Mammary microvascular endothelial cell (primary cell): ENCODE measurements at places on chromosomes 16 and 17. TPM values are rescaled to one million over a fixed set of nuclear protein-coding genes. Genes with fewer than 3 reads are reported as not detected.

SEPTIN1 gene
- not detected in 2 replicates for total RNA-seq

NOS2 gene
- 0.05 and 0.07 TPM in 2 replicates for total RNA-seq

CACNG5 gene
- total RNA-seq = not detected in 2 replicates

CES1 gene
- total RNA-seq = not detected in 2 replicates

CREBBP gene
- total RNA-seq = 14.2 and 15.1 TPM in 2 replicates

PHKB gene
- total RNA-seq = 35.8 and 37.8 TPM in 2 replicates

SULT1A3 gene
- 9.0 and 26.8 TPM in 2 replicates for total RNA-seq

MT1M gene
- 4.3 and 13.9 TPM in 2 replicates for total RNA-seq

EVI2B gene
- 5.8 and 7.1 TPM in 2 replicates for total RNA-seq

GAS2L2 gene
- total RNA-seq = not detected in 2 replicates

AHSP gene
- total RNA-seq = not detected in 2 replicates

ACAP1 gene
- total RNA-seq = 0.07 TPM in 1 of 2 replicates, not detected in the other

CTRB2 gene
- total RNA-seq = not detected in 2 replicates

CCDC182 gene
- total RNA-seq = not detected in 2 replicates

NOTUM gene
- not detected in 2 replicates for total RNA-seq

PTX4 gene
- 0.20 TPM in 1 of 2 replicates, not detected in the other for total RNA-seq

HBQ1 gene
- not detected in 2 replicates for total RNA-seq

ELMO3 gene
- 0.60 and 0.98 TPM in 2 replicates for total RNA-seq

MPHOSPH6 gene
- 48.8 and 52.7 TPM in 2 replicates for total RNA-seq

FBXW10B gene
- 0.15 and 0.27 TPM in 2 replicates for total RNA-seq

PYDC1 gene
- not detected in 2 replicates for total RNA-seq

SLC52A1 gene
- total RNA-seq = 0.69 and 1.00 TPM in 2 replicates

TNFRSF17 gene
- not detected in 2 replicates for total RNA-seq

EVPLL gene
- total RNA-seq = not detected in 2 replicates
